ENCODE measurements at places on chromosomes 3 and 15.

- no peak for DNase-seq
Measured at GRCh38 chr3:180624714-180625113, 22.8 kb downstream of the TTC14 start.

DNA sequence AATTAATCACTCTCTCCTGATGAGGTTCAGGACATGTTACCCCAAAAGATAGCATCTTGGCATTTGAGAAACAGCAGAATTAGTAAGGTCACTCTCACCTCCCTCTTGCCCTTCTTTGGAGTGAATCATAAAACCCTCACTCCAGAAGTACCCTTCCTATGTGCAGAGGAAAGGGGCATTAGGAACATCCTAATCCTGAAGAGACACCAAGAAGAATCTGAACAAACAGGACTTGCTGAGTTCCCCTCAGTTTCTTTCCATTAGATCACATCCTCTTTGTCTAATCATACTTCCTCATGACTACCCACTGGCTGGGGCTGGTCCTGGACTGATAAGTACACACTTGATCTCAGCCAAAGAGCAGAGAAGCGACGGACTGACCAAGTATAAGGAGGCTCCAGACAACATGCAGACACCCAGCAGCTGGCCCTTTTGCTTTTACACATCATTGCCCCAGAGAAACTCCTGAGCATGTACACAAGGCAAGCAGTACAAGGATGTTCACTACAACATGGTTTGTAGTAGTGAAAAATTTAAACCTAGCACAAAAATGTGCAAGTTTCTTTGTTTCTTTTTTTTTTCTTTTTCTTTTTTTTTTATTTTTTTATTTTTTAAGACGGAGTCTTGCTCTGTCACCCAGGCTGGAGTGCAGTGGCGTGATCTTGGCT is 15.0 kb upstream of the TM6SF1 start:
- DNase-seq = no peak

DNA sequence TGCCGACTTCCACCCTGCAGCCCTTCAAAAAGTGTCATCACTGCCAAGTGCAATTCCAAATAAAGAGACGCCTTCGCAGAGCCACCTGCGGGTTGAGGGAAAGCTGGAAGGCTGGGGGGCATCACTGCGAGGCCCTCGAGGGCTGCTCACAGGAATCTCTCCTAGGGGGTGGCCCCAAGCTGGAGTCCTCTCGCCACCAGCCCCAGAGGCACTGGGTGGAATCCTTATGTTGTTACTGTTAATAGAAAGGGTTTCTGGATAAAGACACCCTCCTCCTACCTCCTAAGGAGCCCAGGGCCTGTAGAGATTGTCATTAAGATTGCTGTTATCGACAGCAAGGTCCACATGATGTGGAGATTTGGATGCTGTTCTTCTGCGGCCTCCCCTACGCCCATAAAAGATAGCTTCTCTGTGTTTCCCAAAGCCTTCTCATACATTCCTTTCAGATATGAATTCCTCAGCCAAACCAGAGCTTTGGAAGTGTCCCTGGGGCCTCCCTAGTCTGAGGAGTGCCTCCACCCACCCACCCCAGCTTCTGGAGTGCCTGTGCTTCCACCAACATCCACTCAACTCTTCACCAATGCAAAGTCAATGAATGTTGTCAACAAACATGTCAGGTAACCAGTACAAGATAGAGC is 512.7 kb downstream of the SHQ1 start:
- no peak for DNase-seq

GRCh38 chr15:45100884-45101625 is 12.9 kb downstream of the DUOX2 start:
- DNase-seq = no peak

DNA sequence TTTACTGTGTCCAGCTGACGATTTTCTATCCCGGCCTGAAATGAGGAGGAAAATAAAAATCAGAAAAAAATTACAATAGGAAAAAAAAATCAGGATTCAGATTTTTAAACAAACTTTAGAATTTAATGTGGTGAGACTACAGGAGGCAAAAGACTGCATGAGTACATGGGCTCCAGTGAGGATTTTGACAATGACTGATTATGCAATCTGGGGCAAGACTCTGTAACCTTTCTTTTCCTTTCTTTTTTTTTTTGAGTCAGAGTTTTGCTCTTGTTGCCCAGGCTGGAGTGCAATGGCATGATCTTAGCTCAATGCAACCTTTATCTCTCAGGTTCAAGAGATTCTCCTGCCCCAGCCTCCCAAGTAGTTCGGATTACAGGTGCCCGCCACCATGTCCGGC is 29.9 kb downstream of the SPG11 start:
- no peak for DNase-seq

DNA sequence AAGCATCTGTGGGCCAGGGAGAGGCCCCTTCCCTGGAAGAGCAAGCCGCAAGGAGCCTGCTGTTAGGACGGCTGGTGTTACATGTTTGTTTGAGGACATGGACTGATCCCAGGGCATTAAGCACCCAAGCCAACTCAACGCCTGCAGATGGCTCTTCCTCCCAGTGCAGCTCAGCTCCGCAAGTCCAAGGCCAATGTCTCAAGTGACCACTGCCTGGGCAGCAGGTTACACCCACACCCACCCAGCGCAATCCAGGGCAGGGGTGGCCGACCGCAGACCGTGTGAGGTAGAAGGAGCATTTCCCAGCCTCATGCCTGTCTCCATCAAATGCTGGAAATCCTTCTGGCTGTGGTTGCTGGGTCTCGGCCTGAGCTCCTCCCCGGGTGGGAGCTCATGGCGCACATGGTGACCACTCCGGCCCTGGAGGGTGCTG is 14.5 kb downstream of the GP5 start:
- DNase-seq = no peak

DNA sequence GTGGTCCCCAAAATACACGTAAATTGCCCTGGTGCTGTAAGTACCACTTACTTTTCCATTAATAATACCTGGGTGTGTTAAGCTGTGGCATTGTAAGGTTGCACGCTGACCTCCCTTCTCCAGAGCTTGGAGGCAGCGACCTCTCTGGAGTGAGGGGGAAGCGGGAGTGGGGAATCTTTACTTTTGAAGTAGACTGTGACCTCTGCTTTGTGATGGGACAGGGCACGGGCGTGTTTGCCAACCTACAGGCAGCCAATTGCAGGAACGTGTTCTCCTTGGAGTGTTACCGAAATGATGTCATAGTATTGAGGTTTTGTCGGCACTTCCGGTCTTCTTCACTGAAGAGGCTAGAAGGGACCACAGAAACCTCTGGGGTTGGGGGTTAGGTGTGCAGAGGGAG is 227.3 kb upstream of the C2CD4B start:
- no peak for DNase-seq

DNA sequence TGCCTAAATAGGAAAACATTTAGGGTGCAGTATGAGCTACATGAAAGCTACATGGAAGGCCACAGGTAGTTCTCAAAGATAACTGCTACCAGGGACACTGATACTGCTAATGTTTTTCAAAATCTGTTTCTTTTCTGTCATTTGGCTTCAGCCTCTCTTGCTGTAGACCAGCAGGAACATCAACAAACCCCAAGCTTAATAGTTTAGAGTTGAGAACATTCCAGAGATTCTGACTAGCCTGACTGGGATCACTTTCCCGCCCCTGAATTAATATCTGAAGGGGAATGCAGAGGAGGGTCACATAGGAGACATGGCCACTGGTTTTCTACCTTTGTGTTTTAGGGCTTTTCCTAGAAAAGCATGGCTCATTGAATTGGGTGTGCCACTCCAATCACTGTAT is 16.9 kb upstream of the C3orf38 start:
- no peak for DNase-seq

- DNase-seq = no peak
Measured at GRCh38 chr3:178690571-178690970, 154.3 kb downstream of the KCNMB2 start.

GRCh38 chr3:115562636-115563267 is 60.6 kb upstream of the GAP43 start:
- DNase-seq = no peak

Measured in activated T-helper 1 cell treated with Interleukin-2 at 50 U/mL for 16 hours (primary cell).